Astrocyte (in vitro differentiated cells and primary cell): ENCODE measurements at places on chromosomes 2 and 18.

DNA sequence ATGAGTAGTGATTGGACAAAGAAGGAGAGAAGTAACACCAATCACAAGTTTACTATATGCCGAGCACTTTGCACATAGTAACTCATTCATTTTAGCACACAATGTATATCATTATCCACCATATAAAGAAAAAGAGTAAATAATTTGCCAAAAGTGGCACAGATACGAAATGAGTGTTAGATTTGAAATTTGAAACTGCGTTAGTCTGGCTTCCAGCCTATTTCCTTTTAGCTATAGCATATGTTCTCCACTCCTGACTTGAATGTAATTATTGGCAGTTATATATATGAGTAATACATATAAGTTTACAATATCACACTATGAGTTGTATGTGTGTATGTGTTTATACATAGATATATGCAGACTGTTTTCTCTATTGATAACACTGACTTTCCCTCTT is 98.6 kb downstream of the NOL4 start:
- no peak for DNase-seq

GRCh38 chr2:148877403-148877740 is 2.3 kb downstream of the KIF5C start:
- no peak for DNase-seq

DNA sequence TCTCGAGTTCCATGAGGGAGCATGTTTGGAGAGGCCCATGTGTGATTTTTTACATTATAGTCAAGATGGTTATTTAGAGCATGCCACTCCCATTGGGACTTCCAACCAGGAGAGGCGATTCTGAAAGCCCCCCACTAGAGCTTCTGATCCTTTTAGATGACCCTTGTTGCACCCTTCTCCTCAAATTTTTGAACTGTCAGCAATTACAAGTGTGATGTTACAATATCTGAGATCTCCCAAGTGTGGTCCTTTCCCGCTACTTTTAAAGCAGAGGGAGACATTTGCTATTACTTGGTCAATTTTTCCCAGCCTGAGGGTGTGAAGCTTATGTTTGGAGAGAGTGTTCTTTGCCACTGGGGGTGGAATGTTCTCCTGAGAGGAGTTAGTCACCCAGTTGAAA is 16.7 kb upstream of the PTH2R start:
- DNase-seq: no peak

DNA sequence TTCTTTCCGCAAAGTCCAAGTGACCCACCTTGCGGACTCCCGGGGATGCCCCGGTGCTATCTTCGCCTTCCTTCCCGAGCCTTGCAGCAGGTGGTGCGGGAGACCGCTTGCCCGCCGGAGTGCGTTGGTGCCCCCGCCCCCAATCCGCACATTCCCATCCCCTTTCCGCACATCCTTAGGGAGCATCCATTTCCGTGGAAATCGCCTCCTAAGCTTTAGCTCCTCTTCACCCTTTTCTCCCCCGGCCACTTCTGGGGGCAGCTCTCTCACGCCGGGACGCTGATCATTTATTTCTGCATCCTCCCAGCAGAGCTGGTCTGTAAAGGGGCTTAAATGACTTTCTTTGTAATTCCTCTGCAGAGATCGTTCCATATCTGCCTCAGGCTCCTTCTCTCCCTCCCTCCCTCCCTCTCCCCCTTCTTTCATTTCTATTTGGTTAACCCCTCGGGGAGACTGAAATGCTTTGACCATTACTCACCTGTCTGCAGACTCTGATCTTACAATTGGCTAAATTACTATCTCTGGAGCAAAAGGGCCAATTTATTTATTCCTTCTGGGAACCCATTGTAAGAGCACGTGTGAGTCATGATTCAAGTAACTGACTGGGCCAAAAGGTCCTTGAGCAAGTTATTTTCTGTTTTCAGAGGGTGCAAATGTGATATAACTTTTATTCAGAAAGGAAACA is 1.3 kb upstream of the LYPD1 start:
- peak; percentile 96 for DNase-seq

- DNase-seq: no peak
These were observed 12.7 kb downstream of the NCK2 start for GRCh38 chr2:105757433-105757832.

GRCh38 chr2:225319872-225320271 is 79.6 kb upstream of the NYAP2 start:
- no peak for DNase-seq

- peak; percentile 39 for DNase-seq
These were observed 114.7 kb upstream of the STON1 start for GRCh38 chr2:48414980-48415835.

DNA sequence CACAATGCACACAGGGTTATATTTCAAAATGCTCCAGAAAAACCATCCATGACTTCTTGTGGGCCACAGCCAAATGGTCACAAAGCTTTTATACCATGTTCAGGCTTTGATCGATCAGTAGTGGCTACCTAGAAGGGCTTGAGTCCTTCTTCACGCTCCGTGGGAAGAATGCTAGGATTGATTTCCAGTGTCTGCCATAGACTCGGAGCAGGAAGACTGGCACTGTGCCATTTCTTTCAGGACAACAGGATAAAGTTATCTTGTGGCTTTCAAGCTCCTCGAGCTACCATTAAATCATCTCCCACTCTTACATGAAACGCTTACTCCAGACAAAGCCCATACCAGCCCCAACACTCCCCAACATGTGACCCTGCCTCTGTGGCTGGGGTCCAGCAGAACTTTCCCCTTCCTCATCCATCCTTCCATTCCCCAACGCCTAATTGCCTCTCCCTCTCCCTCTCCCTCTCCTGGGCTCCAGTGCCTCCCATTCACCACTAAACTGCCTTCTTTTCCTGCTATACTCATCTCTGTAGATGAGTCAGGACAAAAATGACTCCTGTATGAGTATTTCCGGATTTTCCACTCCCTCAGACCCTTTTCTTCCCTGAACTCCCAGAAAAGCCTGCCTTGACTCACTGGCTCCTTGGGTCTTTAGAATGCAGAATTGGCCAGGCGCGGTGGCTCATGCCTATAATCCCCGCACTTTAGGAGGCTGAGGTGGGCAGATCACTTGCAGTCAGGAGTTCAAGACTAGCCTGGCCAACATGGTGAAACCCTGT is 40.9 kb downstream of the ADD2 start:
- DNase-seq: peak; percentile 79

- peak; percentile 96 for DNase-seq
These were observed 16.6 kb upstream of the PIK3C3 start for GRCh38 chr18:41938445-41938844.

DNA sequence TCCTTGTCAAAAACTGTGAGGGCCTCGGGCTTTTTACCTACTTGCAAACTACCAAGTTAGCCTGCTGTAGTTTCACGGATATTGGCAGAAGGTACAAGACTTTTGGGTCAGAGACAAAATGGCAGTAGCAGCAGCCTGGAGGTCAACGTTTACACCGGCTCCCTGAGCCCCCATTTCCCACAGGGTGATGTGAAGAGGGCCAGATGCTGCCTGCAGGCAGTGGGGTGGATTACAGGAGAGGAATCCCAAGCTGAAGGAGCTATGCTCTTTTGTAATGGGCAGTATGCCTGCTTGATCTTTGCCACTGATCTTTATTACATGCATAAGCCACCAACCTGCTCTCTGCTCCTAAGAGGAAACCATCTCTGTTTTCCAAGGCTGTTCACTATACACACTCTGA is 29.5 kb upstream of the SP5 start:
- no peak for DNase-seq

DNA sequence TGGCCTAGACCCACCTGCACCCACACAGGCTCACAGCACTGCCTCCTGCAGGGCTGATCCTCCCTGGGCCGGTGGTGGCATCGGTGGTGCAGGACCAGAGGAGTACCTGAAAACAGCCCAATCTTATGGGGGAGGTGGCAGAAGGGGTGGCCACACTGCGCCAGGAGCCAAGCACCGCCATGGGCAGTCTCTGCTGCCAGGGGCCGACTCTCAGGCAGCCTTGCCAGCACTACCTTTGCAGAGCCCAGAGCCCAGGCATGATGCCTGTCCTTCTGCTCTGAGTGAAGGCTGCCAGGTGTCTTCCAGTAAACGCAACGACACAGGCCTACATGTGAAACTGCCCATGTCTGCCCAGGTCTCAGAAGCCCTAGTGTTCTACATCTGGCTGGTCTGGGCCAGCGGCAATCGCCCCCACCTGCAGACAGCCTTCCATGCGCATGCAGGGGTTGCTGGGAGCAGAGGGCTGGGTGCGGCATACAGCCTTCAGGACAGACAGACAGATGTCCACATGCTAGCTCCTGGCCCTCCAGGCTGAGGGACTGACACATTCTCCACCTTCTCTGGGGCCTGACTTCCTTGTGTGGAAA is 6.8 kb downstream of the HS6ST1 start:
- no peak for DNase-seq

DNA sequence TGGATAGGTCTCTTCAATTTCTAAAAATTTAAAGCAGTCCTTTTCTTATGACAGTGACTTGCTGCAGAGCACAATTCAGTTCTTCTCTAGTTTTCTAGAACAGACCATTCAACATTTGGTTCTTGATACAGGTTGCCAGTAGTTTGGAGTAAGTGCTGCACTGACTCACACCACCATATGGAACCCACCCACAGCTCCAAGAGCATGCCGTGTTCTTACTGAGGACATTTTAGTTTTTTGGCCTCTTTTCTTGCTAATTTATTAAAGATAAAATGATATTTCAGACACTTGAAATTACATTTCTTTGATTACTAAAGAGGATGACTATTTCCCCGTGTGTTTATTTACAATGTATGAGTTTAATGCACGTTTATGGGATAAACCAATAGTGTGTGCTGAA is 120.0 kb downstream of the COL4A4 start:
- DNase-seq: no peak

GRCh38 chr2:12669036-12669435 is 47.7 kb upstream of the TRIB2 start:
- DNase-seq: no peak

DNA sequence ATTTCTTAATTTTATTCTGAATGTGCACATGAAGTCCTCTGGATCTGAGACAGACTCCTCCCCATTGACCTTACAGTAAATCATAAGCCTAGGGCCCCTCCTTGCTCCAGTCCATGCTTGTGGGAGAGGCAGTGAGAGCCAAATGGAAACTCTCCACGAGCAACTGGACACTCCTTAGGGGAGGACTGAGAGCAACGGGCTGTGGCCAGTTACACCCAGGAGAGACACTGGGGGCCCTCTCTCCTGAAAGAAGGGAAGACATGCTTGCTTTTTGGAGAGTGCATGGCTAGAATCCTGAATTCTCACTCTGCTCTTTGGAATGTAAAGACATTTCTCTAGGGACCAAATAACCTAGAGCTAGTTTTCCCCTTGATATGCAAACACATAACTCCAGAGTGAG is 49.0 kb upstream of the BIN1 start:
- DNase-seq: peak; percentile 35

- DNase-seq: no peak
These were observed 59.8 kb downstream of the SOX11 start for GRCh38 chr2:5751873-5752482.
